Adrenal gland (tissue), 19 donors: ENCODE measurements at places on chromosomes 1 and 21. TPM values are rescaled to one million over a fixed set of nuclear protein-coding genes. Genes with fewer than 3 reads are reported as not detected.

- peak; percentile 39 for DNase-seq
These were observed 1.5 kb downstream of the STUM start for GRCh38 chr1:226549937-226550671.

DNA sequence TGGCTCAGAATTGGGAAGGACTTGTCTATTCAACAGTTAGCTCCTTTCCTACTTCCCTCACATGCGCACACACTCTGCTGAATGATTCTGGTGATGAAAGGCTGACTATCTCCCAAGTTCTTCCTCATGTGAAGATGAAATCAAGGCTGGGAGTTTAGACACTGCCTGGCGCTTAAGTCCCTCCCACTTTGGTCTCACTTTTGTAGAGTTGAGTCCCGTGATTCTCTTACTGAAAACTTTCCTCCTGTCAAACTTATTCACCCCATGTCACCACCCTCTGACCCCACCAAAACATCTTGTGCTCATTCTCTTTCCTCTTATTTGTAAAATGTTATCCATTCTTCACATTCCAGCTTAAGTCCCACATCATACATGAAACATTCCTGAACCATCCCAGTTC lies 8.4 kb upstream of the MRPS6 start:
- DNase-seq = no peak

BCAS2 gene
- total RNA-seq = 35.6 TPM

- DNase-seq = no peak
These were observed 10.7 kb downstream of the ADAMTS5 start for GRCh38 chr21:26956216-26956615.

- DNase-seq = no peak
These were observed 9.8 kb downstream of the ERRFI1 start for GRCh38 chr1:8016210-8016894.
